Inflammatory macrophage treated with lipopolysaccharide for 1 hour (primary cell): ENCODE measurements at places on chromosomes 3 and 15.

DNA sequence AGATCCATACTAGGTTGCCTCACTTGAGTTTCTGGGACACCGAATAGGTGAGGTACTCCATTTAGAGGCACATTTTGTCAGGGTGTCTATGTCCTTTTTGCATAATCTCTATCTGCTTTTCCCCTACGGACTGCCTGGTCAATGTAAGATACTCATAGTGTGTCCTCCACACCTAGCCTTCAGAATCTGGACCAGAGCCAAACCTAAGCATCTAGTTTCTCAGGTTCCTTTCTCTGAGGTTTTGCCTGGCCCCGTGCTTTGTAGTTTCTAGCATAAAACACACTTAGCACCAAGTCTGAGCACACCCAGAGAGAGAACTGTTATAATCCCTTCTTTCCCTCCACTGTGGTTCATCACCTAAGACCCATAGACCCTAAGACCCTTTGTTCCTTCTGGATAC, 105.9 kb upstream of the MLF1 start:
- DNase-seq: no peak

- no peak for DNase-seq
Measured at GRCh38 chr3:121918779-121919483, 24.7 kb downstream of the SLC15A2 start.

DNA sequence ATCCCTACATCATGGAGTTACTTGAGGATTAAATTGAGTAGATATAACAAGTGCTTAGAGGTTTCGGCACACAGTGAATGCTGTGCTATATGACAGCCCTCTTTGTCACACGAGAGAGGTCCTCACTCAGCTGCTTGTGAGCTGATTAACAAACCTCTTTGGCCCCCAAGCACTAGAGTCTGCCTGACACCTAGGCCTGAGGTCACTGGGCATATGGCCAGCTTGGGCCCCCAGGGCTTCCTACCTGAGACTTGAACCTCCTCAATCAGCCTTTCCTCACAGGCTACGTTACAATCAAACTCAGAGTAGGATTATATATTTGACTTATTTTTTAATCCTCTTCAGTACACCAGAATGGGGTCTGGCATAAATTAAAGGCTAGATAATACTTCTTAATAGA, 88.8 kb downstream of the WDR72 start:
- DNase-seq: no peak

GRCh38 chr3:37891227-37891626, 29.5 kb downstream of the CTDSPL start:
- DNase-seq: no peak

- no peak for DNase-seq
Measured at GRCh38 chr15:71089801-71090200, 25.5 kb upstream of the THSD4 start.

DNA sequence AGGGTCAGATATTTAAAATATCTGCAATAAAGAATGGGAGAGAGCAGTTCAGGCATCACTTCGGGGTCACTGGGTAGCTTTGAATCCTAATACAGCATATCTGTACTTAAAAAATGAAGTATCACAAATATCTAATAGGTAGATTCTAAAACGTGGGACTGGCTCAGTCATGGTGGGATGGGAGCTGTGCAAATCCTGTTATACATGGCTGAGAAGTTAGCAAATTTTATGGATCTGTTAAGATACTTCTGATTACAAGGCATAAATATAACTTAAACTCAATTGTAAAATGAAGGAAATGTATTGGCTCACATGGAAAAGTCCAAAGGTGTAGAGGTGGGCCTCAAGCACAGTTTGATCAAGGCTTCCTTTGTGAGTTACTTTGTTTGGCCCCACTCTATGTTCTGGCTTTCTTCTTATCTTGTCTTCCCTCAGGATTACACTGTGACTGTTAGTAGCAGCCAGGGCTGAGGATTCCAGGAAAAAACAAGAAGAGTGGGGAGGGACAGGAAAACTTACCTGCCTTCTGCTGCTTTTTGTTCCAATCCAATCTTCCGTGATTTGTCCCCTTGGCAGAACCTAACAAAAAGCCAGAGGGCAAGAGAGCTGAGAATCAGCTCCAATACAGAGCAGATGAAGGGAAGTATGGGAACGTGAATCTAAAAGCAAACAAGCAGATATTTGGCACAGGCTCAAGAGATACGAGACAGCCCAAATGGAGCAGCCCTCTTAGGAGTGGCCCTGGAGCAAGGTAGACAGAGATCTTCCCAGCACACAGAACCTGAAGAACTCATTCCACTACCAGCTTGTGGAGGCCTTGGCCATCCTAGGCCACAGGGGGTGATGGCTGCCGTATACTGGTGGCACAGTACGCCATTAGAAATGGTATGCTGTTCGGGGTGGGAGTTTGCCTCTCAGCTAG, 10.9 kb downstream of the PAQR9 start:
- no peak for DNase-seq

DNA sequence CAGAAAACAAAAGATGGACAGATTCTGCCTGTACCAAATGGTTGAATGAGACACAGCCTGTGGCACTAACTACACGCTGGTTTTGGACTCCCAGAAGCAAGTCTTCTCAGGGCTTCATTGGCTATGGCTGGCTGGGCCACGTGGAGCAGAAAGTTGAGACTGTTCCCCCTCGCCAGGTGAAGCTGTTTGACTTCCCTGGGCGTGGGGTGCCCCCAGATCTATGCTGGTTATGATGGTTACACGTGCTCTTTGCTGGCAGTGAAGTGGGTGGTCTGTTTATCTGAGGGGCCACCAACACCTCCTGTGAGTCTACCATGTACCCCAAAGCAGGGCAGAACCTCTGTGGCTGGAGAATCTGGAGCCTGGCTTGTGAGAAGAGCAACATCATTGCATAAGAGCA, 60.3 kb upstream of the EPHA6 start:
- DNase-seq: no peak
